ENCODE measurements at places on chromosomes 2 and 18.

- DNase-seq, result no peak
These were observed 11.9 kb downstream of the STON1 start for GRCh38 chr2:48541666-48542389.

DNA sequence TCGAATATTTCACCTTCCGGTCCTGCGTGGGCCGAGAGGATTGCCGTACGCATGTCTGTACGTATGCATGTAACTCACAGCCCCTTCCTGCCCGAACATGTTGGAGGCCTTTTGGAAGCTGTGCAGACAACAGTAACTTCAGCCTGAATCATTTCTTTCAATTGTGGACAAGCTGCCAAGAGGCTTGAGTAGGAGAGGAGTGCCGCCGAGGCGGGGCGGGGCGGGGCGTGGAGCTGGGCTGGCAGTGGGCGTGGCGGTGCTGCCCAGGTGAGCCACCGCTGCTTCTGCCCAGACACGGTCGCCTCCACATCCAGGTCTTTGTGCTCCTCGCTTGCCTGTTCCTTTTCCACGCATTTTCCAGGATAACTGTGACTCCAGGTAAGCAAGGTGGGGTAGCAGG is at the start of gene SERPINB5:
SERPINB5 (plus strand) TSS at position 291 of the 400 bp plus-strand sequence. CDS start 7,471 bp downstream, outside the sequence.
- DNase-seq, result no peak

- DNase-seq, result peak; percentile 58
These were observed 216.2 kb downstream of the GBX2 start for GRCh38 chr2:235951982-235952381.

GRCh38 chr18:75574187-75574586 is 146.7 kb upstream of the SMIM21 start:
- DNase-seq, result no peak

DNA sequence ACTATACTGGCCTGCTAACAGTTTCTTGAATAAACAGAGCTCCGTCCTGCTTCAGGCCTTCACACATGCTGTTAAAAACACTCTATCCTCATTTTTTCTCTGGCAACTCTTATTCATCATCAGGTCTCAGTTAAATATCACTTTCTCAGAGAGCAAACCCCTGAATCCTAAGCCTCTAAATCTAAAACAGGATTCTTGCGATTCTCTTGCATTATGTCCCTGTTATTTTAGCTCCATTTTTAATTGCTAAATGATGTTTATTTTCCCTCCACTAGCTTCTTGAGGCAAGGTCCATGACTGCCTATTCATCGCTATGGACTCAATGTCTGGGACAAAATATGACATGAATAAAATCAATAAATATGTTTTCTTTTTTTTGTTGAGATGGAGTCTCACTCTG is 190.7 kb upstream of the SMAD7 start:
- DNase-seq, result no peak

- no peak for DNase-seq
These were observed 404.4 kb upstream of the MEIS1 start for GRCh38 chr2:66030553-66030952.

DNA sequence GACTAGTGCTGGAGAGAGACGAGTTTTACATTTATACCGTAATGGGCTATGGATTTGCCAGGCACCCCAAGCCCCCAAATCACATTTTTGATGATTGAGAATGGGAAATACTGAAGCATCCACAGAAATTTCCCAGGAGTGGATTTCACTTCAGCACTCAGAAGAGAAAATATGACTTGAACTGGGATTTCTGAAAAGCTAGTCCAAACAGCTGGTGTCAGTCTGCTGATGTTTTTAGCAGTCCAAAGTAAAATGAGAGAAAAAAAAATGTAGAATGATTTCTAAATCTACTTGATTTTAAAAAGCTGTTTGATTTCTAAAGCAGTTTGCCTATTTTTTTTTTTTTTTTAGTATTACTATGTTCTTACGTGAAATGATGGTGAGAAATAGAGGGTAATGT is 105.0 kb downstream of the PLEKHM3 start:
- DNase-seq, result no peak

GRCh38 chr2:43798300-43798699 is 24.5 kb downstream of the DYNC2LI1 start:
- no peak for DNase-seq

DNA sequence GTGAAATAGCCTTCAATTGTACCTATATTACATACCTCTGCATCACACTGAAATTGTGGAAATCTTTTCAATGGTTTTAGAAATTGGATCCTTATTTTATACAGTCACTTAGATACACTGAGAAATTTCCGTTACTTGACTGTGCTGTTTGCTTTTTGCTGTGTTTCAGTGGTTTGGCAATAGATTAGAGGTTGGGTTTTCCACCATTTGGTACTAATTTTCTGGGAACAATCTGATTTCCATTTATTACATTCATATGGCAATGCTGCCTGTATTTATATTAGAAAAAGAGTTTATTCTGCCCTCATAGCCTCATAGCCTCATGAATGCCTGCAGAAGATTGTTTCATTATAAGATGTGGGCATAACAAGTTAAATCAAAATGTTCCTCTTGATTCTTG is 285.0 kb downstream of the GULP1 start:
- DNase-seq, result no peak
